ENCODE measurements at places on chromosomes 12 and 14.

- no peak for DNase-seq
Observed at GRCh38 chr12:119715268-119715620, 47.3 kb downstream of the PRKAB1 start.

- no peak for DNase-seq
Observed at GRCh38 chr14:37138898-37139297, 33.5 kb downstream of the SLC25A21 start.

- no peak for DNase-seq
Observed at GRCh38 chr14:76019676-76020075, 34.1 kb downstream of the IFT43 start.

DNA sequence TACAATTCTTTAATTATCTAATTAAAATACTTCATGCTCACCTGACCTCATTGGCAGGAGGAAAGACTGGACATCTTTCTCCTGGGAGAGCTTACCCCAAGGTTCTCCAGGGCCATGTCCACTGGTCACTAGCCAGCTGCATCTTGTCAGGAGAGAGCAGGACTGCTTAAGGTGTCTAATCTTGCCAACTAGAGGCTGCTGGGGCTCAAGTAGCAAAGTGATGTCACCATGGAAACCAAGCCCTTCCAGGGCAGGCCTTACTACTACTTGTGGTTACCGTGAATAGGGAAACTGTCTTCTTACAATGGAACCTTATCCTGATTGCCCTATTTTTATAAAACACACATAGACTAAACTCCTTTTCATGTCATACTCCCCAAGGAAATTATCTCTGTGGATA is 376.4 kb downstream of the SNAPC1 start:
- no peak for DNase-seq

GRCh38 chr14:71166180-71166837 is 259.1 kb downstream of the PCNX1 start:
- peak; percentile 27 for DNase-seq

DNA sequence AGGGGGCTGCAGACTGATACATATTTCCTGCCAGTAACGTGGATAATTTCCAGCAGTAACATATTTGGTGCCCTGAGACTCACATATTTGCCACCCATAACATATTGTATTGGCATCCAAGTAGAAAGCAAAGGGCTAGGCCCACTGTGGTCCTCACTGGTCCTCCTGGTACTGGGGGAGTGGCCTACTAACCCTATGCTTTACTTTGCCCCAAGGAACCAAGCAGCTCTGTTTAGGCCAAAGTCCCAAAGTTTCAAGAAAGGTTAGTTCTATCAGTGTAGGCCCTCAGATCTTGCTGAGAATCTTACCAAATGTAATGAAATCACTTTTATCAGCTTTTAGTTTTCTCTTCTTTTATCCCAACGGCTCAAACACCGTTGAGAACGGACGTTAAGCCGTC is 35.4 kb upstream of the NAP1L1 start:
- DNase-seq = no peak

DNA sequence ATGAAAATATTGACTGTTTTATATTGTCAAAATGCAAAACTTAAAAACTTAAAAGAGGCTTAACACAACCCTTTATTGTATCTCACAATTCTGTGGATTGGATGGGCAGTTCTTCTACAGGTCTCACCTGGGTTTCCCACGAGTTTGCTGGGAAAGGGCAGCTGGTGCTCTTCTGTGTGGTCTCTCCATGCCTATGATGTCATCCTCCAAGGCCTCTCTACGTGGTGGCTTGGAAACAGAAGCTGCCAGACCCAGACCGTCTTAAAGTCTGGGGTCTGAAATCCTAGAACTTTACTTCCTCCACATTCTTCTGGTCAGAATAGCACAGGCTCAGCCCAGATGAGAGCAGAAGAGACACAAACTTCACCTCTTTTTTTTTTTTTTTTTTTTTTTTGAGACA is 36.5 kb upstream of the KICS2 start:
- DNase-seq = no peak

DNA sequence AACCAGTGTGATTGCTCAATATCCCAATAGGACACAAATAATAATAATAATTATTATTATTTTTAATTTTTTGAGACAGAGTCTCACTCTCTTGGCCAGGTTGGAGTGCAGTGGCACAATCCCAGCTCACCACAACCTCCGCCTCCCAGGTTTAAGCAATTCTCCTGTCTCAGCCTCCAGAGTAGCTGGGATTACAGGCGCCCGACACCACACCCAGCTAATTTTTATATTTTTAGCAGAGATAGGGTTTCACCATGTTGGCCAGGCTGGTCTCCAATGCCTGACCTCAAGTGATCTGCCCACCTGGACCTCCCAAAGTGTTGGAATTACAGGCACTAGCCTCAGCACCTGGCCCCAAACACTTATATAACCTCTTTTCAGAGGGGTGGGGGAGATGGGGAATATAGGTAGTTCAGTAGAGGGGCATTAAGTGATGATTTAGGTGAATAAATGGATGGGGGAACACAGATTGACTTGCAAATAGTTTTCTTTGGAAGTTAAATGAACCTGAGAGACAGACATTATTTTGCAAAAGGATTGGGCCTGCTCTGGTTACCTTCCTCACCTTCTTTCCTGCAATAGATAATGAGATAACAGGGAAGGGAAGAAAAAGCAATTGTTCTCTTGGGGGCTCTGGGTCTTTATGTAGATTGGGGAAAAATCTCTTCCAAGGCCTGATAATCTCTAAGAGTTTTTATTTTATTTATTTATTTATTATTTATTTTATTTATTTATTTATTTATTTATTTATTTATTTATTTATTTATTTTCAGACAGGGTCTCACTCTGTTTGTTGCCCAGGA is 57.7 kb downstream of the RESF1 start:
- DNase-seq = no peak

GRCh38 chr12:79451365-79451764 is 239.4 kb downstream of the PAWR start:
- no peak for DNase-seq

DNA sequence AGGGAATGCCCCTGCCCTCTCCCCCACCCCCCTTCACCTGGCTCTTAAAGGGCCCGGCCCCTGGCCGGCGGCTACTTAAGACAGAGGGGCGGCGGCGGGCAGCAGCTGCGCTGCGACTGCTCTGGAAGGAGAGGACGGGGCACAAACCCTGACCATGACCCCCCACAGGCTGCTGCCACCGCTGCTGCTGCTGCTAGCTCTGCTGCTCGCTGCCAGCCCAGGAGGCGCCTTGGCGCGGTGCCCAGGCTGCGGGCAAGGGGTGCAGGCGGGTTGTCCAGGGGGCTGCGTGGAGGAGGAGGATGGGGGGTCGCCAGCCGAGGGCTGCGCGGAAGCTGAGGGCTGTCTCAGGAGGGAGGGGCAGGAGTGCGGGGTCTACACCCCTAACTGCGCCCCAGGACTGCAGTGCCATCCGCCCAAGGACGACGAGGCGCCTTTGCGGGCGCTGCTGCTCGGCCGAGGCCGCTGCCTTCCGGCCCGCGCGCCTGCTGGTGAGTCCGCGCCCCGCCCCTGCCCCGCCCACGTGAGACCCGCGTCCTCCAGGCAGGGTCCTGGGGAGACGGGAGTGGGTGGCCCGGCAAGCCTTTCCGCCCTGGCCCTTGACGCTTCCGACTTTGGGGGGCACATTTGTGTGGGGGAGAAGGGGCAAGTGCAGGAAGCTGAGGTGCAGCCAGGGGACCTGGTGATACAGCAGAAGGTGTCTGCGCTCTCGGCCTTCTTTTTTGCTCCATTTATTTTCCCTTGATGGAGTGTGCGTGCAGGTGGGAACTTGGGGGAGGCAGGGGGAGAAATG is at the start of gene IGFBP6:
Gene IGFBP6, plus strand, starts transcription at position 104 of the 790 bp plus-strand sequence. Its CDS starts 51 bp downstream, at position 155.
- peak; percentile 77 for DNase-seq

- DNase-seq = peak; percentile 13
Observed at GRCh38 chr12:119659289-119659897, 8.5 kb upstream of the PRKAB1 start.

DNA sequence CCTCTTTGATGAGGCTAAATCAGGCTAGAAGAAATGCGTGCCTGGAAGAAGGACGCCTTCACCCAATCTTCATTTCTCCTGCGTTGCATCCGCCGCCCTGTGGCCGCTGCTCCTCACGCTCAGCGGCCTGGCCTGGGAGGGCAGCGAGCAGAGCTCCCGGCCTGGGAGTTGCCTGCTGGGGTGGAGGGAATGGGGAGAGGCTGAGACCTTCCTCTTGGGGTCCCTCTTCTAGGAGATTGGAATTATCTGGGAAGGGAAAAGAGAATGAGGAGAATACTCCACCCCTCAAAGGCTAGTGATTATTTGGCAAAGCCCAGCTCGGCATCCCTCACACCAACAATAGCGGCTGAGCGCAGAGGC is 2.4 kb upstream of the HOXC12 start:
- peak; percentile 75 for DNase-seq

- peak; percentile 71 for DNase-seq
Observed at GRCh38 chr14:99413911-99414310, 66.7 kb downstream of the SETD3 start.

DNA sequence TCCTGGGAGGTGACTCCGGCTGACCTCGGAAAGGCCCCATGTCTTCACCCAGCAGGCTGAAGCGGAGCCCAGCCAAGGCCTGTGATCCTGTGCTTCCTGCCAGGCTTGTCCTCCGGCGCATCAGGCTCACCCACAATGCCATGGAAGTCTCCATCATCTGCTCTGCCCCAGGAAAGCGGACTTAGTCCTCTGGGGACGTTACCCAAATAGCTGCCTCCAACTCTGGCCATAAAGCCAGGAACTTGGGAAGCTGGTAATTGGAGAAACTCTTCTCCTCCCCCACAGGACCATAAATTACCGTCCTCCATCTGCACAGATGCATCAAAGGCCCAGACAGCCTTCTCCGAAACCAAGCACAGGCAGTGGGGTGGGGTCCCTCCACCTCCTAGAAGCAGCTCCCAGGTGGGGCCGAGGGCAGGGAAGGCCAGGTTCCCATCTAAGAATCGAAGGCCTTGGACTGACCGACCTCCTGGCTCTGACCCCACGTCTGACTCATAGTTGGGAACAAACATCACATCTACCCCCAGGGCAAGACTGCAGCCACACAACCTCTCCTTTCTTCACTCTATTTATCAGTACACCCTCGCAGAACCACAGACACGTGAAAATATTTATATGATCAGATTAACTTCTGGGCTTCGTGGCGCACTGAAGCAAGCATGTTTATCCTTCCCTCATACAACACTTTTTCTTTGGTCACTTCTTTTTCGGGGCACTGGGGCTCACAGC is 56.4 kb downstream of the PITPNM2 start:
- no peak for DNase-seq

DNA sequence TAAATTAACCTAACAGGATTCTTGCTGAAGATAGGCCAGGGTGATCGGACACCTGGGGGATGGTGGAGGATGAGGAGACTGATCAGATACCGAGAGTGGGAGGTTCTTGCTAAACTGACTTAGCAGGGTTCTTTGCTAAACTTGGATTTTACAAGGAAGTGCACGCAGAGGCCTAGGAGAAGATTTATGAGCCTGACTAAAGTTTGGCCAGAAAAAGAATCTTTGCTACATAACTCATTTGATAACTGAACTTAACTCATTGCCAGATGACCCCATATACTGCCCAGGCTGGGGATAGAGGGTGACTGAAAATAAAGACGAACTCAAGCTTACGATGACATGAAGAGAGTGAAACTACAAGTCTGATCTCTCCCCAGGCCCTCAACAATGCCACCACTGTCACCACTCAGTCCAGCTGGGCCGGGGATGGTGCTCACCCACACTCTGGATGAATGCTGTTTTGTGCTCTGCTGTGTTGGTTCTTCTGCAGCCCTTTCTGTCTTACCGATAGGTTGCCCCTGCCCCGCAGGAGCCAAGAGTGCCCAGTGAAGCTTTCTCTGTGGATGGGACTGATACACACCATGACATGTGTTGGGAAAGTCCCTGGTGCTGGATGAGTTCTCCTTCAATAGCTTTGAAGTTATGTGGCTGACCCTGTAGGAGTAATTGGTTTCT is 29.0 kb downstream of the PPFIBP1 start:
- DNase-seq = no peak

DNA sequence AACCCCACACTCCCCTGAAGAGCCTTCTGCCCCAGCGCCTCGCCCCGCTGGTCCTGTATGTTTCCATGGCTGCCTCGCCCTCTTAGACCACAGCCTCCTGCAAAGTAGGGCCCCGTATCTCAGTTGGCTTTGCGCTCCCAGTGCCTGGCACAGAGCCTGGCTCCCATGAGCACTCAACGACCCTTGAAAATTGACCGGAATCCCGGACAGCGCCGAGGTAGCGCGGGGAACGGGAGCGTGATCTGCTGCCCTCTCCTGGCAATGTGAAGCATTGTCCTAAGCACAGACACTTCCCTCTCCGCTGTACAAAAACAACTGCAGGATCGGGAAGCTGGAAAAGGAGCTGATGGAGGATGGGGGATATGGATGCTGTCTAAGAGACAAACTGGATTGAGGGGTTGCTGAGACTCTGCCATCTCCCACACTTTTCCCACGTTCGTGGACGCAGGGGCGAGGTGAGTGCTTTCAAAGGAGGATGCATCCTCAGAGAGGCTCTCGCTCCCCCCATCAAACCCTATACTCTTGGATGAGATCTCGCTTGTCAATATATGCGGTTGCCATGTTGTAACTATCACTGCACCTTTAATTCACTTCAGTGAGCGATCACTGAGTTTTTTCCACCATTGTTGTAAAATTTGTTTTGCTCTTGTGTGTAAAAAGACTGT is 10.7 kb upstream of the FKBP4 start:
- peak; percentile 82 for DNase-seq

DNA sequence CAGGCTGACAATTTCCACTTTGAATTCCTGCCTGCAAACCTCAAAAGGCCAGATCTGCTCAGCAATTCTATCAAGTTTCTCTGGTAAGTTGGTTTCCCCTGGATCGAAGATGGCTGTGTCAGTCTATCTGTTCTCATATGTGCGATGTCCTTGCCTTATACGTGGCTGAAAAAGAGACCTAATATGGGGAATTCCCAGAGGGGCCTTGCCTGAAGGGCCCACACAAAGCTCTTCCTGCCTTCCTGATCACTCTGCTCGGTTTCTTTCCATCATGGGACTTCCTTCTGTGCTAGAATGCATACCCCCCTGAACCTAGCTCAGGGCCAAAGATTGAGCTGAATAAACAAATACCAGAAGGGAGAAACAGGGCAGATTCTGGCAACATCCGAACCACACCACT is 13.2 kb downstream of the TCL1B start:
- DNase-seq = no peak

GRCh38 chr12:66453844-66454243 is 151.6 kb downstream of the HELB start:
- DNase-seq = no peak

- no peak for DNase-seq
Observed at GRCh38 chr12:1552171-1552570, 42.2 kb downstream of the FBXL14 start.

- no peak for DNase-seq
Observed at GRCh38 chr12:109545826-109546225, 27.5 kb downstream of the MMAB start.

DNA sequence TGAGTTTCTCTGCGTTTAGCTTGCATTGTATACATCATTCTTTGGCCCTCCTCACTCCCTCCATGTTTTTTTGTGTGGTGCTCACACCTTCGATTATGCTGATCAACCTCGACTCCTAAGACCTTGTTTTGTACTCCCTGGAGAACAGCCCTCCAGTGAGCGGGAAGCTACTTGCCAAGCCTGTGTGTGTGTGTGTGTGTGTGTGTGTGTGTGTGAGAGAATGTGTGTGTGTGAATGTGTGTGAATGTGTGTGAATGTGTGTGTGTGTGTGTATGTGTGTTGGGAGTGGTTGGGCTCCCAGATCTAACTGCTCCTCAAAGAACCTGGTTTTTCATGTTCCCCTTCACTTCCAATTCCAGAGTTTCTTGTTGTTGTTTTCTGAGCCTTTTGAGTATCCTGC is 6.0 kb downstream of the NYNRIN start:
- DNase-seq = no peak

- DNase-seq = peak; percentile 19
Observed at GRCh38 chr14:49879646-49880204, 13.2 kb upstream of the ARF6 start.

GRCh38 chr14:24883576-24883975 is 166.4 kb downstream of the STXBP6 start:
- no peak for DNase-seq
